ENCODE measurements at places on chromosomes 6 and 20. TPM values are rescaled to one million over a fixed set of nuclear protein-coding genes. Genes with fewer than 3 reads are reported as not detected.

Gene OTOR
- total RNA-seq, result not detected

GRCh38 chr6:63926258-63926780, 290.7 kb downstream of the PHF3 start:
- no peak for DNase-seq

Gene PACRG
- not detected for total RNA-seq

- DNase-seq, result no peak
Observed at GRCh38 chr6:82275686-82276085, 28.1 kb upstream of the IBTK start.

DNA sequence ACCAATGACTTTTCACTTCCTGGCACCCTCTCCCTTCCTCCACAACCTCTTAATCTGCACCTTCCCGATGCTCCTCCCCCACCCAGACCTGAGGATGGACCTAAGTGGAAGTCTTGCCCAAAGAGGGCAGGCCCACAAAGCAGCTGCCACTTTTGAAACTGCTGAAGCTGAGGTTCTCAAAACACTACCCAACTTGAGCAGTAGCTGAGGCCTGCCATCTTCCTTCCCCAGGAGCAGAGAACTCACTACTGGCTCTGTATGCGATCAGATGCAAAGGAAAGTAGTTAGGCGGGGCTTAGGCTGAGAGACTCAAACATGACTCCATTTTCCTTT, 1.5 kb downstream of the HM13 start:
- DNase-seq, result no peak

Gene POPDC3
- total RNA-seq, result 14.8 TPM

DNA sequence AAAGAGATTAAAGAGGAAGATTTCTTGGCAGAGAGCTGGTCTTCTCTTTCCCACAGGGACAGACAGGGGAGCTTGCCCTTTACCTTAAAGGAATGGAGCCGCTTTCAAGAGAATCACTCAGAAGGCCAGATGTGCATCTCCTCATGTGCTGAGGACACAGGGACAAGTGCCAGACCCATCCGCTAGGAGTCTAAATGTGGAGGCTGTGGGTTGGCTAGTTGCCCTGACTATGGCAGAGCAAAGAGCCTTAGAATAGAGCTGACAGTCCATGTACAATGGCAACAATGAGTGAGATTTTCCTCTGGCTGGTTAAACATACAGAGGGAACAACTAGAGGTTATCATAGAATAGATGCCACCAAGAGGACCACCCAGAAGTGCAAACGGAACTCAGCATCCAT, 7.3 kb upstream of the DOK5 start:
- no peak for DNase-seq

DNA sequence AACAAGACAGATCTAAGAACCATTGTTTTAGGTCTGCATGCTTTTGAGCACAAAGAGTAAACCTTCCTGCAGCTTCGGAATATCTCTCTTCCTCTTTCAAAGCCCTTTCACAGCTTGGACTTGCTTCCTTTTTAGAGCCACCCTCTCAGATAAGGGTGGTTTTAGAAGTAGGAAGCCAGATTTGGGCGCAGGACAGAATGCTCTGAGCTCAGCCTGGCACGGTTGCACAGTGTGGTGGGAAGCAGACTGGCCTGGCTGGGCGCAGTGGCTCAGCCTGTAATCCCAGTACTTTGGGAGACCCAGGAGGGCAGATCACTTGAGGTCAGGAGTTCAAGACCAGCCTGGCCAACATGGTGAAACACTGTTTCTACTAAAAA, 35.6 kb upstream of the PNRC1 start:
- no peak for DNase-seq

Gene LINC00237
- total RNA-seq, result not detected
